Immature natural killer cell (primary cell): ENCODE measurements at places on chromosomes 4 and X.

DNA sequence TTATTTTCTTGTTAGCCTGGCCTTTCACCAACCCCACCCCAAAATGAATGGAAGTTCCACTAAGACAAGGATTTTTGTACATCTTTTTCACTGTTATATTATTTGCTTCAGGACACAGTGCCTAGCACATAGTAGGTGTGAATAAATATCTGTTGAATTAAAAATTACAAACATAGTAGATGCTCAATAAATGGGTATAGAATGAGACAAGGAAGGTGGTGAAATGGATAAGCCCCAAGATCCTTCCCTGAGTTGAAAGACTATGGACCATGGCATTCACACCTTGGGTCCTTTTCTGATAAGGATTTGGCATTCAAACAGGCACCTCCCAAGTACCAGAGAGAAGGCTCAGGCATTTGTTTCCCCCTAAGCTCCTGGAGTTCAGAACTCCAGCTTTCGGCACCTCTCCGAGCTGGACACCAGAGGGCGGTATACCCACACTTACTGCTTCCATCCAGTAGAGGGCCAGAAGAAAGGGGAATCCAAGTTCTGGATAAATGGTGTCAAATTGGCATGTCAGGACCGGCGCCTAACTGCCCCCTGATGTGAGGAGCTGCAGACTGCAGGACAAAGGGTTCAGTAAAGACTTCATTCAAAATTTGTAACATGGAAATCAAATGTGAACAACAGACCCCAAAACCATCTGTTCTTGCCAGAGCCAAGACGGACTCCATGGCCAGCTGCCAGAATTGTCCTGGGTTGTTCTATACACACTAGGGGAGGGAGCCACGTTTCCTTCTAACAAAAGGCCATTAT lies 193.0 kb downstream of the GPC3 start:
- no peak overlapping the region for H3K4me3 ChIP-seq
- H3K36me3 ChIP-seq = no peaks in the 10 kb centered on the region
- no peak overlapping the region for H3K27ac ChIP-seq
- no peaks in the 10 kb centered on the region for H3K4me1 ChIP-seq

DNA sequence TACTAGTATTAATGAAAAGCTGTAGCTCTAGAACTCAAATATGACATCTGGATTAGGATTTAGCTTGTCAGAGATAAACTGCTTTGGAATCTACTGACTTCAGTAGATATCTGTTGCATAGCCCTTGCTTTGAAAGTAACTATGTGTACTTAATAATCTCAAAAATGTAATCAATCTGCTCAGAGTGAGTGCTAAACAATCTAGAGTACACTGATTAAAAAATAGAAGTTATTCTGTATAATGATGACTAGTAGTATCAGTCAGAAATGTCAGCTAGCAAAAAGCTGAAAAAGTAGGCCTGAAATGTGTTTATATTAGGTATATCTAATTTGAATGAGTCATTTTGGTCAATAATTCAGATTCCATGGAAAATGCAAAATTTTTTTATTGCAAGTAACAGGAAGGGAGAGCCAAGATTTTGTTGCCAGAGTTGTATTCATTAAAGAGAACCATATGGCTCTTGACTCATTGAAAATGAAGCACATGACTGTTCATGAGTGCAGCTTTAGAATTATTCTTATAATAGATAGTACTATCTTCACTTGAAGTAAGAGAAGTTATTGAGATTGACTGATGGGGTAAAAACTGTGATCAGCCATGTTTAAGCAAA lies 20.0 kb downstream of the CLCN3 start:
- H3K4me1 ChIP-seq = no peaks in the 10 kb centered on the region
- no peak overlapping the region for H3K4me3 ChIP-seq
- no peak for DNase-seq

- H3K4me3 ChIP-seq = no peak within 1 kb of the TSS
- no peak for DNase-seq
- H3K36me3 ChIP-seq = no peaks in the 10 kb centered on the region
Measured at GRCh38 chrX:24314019-24314635, at the start of gene SUPT20HL2. SUPT20HL2 (minus strand) TSS chrX:24314069; CDS start chrX:24313315, 754 bp downstream.

- no peak overlapping the region for H3K27ac ChIP-seq
- DNase-seq = no peak
- H3K27me3 ChIP-seq = peaks cover 2% of the 10 kb centered on the region
- H3K4me3 ChIP-seq = no peak overlapping the region
- H3K4me1 ChIP-seq = no peaks in the 10 kb centered on the region
Measured at GRCh38 chrX:25296850-25297249, 281.1 kb upstream of the ARX start.

DNA sequence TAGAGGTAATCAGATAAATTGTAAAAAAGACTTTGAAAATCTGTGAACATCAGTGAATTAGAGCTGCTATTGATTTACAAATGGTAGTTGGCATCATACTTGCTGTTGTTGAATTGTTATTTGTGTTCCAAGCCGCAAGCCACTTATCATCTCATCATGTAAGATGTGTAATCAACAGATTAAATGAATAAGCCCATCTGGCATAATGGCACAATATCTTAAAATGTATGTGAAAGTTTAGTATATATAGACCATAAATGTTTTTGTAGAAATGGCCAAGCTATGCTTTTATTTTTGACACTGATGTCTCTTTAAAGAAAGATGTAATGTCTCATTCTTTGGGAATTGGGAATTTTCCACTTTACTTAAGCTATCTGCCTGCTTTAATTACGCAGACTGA lies 682.6 kb upstream of the GNPDA2 start:
- H3K36me3 ChIP-seq = no peaks in the 10 kb centered on the region
- no peak for DNase-seq
- no peak overlapping the region for H3K4me3 ChIP-seq
- H3K27me3 ChIP-seq = no peaks in the 10 kb centered on the region
- no peaks in the 10 kb centered on the region for H3K4me1 ChIP-seq
- no peak overlapping the region for H3K27ac ChIP-seq

- DNase-seq = no peak
- no peaks in the 10 kb centered on the region for H3K36me3 ChIP-seq
- no peaks in the 10 kb centered on the region for H3K4me1 ChIP-seq
Measured at GRCh38 chr4:104532677-104533076, 38.0 kb upstream of the CXXC4 start.

GRCh38 chr4:32858971-32859370 lies 2138.8 kb downstream of the PCDH7 start:
- H3K4me1 ChIP-seq = no peaks in the 10 kb centered on the region
- no peaks in the 10 kb centered on the region for H3K36me3 ChIP-seq
- no peak overlapping the region for H3K27ac ChIP-seq
- H3K4me3 ChIP-seq = no peak overlapping the region

DNA sequence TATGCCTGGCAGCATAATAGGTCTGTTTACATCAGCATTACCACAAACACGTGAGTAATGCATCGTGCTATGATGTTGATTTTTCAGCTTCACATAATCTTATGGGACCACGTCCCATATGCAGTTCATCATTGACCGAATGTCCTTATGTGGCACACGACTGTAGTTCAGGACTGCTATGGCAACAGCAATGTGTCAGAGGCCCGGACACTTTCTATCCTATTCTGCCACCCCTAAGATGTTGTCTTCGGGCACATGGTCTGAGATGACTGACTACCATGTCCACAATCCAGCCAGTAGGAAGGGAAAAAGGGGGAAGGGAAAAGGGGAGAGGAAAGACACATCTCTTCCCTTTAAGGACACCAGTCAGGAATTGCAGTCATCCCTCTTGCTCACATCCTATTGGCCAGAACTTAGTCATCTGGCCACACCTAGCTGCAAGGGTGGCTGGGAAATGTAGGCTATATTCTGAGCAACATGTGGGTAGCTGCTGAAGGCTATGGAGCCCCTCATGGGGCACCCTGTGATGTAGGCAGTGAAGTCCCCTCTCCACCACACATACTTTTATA lies 196.0 kb upstream of the RBPJ start:
- no peak overlapping the region for H3K27ac ChIP-seq
- no peaks in the 10 kb centered on the region for H3K36me3 ChIP-seq
- no peak for DNase-seq
- H3K4me3 ChIP-seq = no peak overlapping the region

DNA sequence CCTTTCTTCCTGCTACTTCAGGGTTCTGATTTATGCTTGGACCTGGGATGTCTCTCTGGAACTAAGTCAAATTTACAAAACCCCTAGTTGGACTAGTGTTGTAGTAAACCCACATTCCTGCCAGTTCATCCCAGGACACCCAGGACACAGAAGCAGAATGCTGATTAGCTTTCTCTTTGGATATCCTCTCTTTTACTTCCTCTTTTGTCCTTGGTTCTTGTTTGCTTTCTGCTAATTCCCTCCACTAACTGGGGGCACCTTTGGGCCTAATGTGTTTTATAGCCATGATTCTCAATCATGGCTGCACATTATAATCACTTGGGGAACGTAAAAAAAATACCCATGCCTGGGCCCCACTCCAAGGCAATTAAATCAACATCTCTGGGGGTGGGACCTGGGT lies 42.5 kb downstream of the LANCL3 start:
- H3K4me3 ChIP-seq = no peak overlapping the region
- no peaks in the 10 kb centered on the region for H3K36me3 ChIP-seq
- H3K27ac ChIP-seq = no peak overlapping the region
- H3K27me3 ChIP-seq = no peaks in the 10 kb centered on the region
- DNase-seq = no peak

GRCh38 chr4:125590158-125590557 lies 275.4 kb downstream of the FAT4 start:
- H3K27me3 ChIP-seq = no peaks in the 10 kb centered on the region
- H3K27ac ChIP-seq = no peak overlapping the region

DNA sequence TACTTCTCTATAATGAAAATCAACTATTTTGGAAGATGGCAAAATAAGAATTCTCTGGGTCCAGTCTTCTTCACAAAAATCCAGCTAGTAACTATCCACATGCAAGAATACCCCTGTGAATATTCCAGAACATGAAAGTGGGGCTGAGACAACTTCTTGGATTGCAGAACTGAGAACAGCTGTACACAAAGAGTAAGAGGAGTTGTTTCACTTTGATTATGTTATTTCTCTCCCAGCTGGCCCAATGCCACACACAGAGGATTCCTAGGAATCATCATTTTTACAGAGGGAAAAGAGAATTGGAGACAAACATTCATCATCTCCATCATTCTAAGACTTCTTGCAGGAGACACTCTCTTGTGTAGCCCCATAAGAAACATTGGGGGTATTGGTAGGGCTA lies 782.2 kb upstream of the LCORL start:
- DNase-seq = no peak
- H3K4me1 ChIP-seq = no peaks in the 10 kb centered on the region
- H3K36me3 ChIP-seq = no peaks in the 10 kb centered on the region
- no peak overlapping the region for H3K4me3 ChIP-seq
- H3K27me3 ChIP-seq = no peaks in the 10 kb centered on the region

DNA sequence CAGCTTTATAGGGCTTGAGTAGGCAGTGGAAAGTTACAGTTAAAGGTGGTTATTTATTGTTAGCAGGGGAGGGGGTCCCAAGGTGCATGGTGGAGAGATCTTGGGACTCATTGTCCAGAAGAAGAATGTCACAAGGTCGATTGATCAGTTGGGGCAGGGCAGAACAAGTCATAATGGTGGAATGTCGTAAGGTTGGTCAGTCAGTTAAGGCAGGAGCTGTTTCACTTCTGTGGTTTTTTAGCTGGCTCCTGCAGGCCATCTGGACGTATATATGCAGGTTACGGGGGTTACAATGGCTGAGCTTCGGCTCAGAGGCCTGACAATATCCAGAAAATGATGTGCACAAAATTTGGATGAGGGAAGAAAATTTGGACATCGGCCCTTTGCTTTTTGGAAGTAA lies 7.1 kb downstream of the OFD1 start:
- peak overlapping the region; percentile 95 for H3K27ac ChIP-seq
- H3K4me3 ChIP-seq = no peak overlapping the region
- H3K27me3 ChIP-seq = peaks cover 4% of the 10 kb centered on the region
- DNase-seq = no peak
- peaks cover 35% of the 10 kb centered on the region for H3K4me1 ChIP-seq

- H3K27me3 ChIP-seq = peaks cover 8% of the 10 kb centered on the region
- H3K4me1 ChIP-seq = no peaks in the 10 kb centered on the region
- H3K36me3 ChIP-seq = no peaks in the 10 kb centered on the region
- DNase-seq = no peak
- H3K27ac ChIP-seq = no peak overlapping the region
Measured at GRCh38 chrX:103565197-103565596, 20.1 kb upstream of the TCEAL4 start.

DNA sequence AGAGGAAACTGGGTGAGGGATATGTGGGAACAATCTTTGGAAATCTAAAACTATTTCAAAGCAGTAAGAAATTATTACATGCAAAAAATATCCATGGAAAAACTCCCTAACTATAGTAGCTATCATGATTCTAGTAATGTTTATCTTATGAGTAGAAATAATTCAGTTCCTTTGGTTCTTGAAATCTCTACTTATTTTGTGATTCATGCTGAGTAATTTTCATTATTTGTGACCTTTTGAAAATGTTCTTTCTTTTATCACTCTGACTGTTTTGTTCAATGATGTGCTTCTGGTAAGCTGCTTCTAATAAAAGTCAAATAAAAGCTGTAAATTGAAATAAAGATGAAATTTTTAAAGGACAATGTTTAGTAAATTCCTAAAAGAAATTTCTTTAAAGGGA lies 40.4 kb upstream of the MAGEB10 start:
- H3K27me3 ChIP-seq = no peaks in the 10 kb centered on the region
- H3K27ac ChIP-seq = no peak overlapping the region
- no peaks in the 10 kb centered on the region for H3K36me3 ChIP-seq
- DNase-seq = no peak
- H3K4me3 ChIP-seq = no peak overlapping the region

DNA sequence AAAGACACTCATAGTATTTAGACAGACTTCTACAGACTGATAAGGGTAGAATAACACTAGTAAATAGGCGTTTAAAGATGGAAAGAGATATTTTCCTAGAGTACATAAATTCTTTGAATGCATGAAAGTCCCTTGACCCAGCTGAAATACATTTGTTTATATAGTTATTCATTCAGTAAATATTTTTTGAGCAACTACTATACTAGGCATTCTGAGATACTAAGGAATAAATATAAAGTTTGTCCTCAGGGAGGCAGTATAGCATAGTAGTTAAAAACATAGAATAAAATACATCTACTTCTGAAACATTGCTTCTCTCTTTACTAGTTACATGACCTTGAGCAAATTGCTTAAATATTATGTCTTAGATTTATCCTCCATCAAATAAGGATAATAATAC lies 27.4 kb downstream of the HMGN5 start:
- DNase-seq = no peak
- H3K27ac ChIP-seq = no peak overlapping the region
- no peaks in the 10 kb centered on the region for H3K36me3 ChIP-seq
- H3K4me1 ChIP-seq = no peaks in the 10 kb centered on the region

DNA sequence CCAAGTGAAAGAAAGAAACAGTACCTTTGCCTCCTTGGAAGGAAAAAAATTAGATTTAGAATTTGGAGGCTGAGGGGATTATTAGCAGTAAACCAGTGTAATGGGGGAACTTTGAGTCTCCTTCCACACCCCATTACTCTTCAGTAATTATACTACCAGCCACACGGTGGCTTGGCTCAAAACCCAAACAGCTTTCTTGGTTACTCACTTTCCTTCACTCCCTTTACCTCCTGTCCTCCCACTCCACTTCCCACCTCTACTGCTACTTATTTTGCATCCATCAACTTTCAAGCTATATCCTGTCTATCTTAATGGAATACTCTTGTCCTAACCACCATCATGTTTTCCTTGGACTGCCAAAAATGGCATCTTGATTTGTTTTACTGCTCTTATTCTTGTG lies 310.6 kb upstream of the AADAT start:
- no peaks in the 10 kb centered on the region for H3K36me3 ChIP-seq
- H3K4me1 ChIP-seq = peaks cover 6% of the 10 kb centered on the region
- H3K27ac ChIP-seq = no peak overlapping the region

- H3K36me3 ChIP-seq = no peaks in the 10 kb centered on the region
- H3K27me3 ChIP-seq = peaks cover 3% of the 10 kb centered on the region
- H3K4me3 ChIP-seq = no peak overlapping the region
- DNase-seq = no peak
Measured at GRCh38 chrX:139826065-139827044, 106.5 kb downstream of the ATP11C start.

GRCh38 chr4:11165052-11165451 lies 263.6 kb downstream of the HS3ST1 start:
- H3K27ac ChIP-seq = no peak overlapping the region
- no peak overlapping the region for H3K4me3 ChIP-seq
- H3K27me3 ChIP-seq = peaks cover 2% of the 10 kb centered on the region
- no peaks in the 10 kb centered on the region for H3K36me3 ChIP-seq
